ENCODE measurements at places on chromosomes 12 and 14.

DNA sequence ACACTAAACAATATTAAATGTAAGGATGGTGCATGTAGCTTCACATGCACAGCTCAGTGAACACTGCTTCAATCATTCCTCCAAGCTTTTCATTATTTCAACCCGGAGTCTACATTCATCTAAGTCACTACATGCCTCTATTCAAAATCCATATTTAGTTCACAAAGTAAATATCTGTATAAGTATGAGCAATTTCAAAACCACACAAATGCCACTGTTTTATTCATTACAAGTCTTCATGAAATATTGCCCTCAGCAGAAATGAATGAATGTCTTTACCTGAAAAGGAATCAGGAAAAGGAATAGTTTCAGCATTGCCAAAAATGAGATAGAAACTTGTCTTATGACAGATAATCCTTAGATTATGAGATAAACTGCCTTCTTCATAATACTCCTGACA is 149.4 kb downstream of the SLC38A4 start:
- no peak for DNase-seq

GRCh38 chr14:106683631-106684030 is 1157.2 kb downstream of the TMEM121 start:
- no peak for DNase-seq

DNA sequence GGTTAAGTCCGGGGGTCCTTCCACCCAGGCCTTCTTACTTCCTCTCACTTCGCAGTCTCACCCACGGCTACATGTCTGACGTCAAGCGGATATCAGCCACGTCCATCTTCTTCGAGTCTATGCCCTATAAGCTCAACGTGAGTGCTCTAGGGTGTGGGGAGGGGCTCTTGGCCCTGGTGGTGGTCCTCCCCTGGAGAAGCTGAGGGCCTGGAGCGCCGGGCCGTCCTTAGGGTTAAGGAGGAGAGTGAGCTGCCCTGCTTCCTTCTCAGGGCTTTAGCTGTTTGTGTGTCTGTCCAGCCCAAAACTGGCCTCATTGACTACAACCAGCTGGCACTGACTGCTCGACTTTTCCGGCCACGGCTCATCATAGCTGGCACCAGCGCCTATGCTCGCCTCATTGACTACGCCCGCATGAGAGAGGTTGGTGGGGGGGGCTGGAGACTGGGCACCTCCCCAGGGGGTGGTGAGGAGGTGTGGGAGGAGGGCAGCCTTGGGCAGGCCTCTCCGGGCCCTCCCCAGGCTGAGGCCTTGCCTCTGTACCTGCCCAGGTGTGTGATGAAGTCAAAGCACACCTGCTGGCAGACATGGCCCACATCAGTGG is 2.7 kb downstream of the SHMT2 start:
- no peak for DNase-seq

DNA sequence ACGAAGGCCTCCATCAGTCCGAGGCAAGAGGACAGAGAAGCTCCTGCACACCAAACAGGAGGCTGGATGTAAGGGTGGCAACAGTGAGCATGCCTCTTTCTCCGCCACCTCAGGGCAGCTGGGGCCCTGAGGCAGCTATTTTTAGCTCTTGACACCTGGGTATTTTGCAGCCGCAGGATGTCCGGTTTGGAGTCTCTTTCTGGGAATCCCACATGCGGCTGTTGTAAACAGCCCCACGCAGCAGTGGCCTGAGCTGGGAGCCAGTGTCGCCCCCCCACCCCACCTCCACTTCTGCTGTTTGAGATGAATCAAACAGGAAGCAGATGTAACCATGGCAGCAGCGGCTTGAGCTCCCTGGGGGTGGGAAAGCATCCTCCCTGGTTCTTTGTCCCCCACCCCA is 11.7 kb downstream of the HDAC7 start:
- DNase-seq = no peak
